ENCODE measurements at places on chromosomes 4 and X.

DNA sequence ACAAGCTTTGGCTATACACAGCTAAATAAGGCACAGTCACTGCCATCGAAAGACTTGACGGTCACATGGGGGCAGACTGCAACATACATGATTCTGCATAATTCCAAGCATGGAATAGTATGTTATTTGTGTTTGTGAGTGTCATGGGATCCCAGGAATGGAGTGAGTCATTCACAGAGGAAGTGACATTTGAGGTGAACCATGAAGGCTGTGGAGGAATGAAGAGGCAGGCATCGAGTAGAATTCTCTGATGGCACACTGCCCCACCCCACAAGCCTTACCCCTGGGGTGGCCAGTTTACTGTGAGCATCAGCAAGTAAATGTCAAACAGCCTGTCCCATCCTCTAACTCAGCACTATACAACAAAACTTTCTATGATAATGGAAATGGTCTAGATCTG lies 619.7 kb downstream of the MID1IP1 start:
- DNase-seq = no peak

DNA sequence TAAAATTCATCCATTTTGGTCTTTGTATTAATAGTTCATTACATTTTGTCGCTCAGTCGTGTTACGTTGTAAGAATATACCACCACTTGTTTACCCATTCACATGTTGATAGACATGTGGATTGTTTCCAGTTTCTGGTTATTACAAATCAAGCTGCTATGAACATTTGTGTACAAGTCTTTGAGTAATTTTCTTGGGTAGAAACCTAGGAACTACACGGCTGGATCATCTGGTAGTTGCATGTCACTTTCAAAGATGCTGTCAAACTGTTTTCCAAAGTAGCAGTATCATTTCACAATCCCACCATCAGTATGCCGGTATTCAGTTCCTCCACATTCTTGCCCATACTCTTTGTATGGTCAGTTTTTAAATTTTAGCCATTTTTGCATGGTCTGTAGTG lies 98.0 kb downstream of the GASK1B start:
- no peak for DNase-seq

DNA sequence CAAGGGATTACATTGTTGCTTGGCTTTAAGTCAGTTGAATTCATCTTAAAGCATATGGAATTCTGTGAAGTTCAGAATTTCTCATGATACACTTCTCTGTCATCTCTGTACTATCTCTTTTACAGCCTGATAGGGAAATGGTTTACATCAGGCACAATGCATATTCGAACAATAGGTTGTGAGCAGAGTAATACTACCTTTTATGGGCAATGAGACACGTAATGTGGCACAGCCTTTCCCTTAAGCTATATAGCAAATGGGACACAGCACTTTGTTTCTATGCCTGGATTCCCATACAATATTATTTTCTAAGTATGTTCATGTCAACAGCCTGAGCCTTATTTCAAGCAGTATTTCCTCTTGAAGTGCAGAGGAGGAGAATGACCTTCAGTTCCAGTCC lies 58.4 kb downstream of the SYNPO2 start:
- DNase-seq = no peak

DNA sequence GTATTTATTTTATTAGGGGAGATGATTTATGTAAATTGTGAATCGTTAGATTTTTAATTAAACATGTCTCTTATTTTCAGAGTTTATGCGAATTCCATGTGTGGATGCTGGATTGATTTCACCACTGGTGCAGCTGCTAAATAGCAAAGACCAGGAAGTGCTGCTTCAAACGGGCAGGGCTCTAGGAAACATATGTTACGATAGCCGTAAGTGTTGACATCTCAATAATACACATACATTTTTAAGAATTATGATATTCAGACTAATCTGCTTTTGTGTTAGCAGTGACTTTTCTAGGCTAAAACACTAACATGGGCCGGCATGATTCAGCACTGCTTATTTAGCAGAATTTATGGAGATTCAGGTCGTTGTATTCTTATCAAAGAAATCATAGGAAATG lies 91.2 kb downstream of the RAP1GDS1 start:
- no peak for DNase-seq

GRCh38 chrX:139083191-139083590 lies 371.7 kb upstream of the FGF13 start:
- DNase-seq = no peak

DNA sequence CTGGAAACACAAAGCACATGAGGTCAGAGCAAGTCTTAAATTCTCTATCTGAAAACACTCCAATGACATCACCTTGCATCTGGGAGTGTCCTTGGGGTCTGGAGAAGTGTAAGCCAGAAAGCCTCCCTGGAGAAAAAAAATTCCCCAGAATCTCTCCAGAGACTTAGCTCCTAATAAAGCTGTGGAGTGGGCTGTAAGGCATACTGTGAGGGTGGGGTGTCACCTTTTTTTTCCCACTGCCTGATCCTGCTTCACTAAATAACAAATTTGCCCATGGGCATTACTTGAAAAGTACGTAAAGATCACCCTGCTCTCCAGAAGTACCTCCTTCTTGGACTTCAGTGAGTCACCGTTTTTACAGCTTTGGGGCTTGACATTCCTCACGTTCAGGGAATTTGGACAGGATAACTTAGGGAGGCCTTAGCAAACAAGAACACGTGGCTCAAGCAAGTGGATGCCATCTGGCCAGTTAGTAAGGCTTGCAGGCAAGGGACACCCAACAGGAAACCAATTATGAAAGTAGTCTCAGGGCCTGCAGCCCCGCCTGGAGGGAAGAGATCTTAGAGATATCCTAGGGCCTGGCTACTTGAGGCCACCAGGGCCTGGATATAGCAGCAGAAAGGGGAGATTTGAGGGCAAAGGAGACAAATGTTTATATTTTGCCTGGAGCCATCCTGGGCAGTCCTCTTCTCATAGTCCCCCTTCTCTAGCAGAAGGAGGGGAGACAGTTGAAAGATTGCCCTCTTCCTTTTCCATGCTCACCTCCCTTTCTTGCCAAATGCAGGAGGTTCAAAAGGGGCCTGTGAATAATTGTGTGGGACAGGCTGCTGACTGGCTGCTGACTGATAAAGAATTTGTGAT lies 60.1 kb upstream of the PLAC1 start:
- no peak for DNase-seq

GRCh38 chr4:33054656-33055196 lies 2334.6 kb downstream of the PCDH7 start:
- no peak for DNase-seq

- DNase-seq = no peak
Observed at GRCh38 chr4:119728185-119728584, 99.6 kb upstream of the PDE5A start.

GRCh38 chr4:2408401-2408958 lies 10.0 kb downstream of the ZFYVE28 start:
- no peak for DNase-seq

GRCh38 chrX:154002215-154002719 lies 17.4 kb downstream of the IRAK1 start:
- DNase-seq = peak; percentile 76

- no peak for DNase-seq
Observed at GRCh38 chrX:98338544-98338943, 1454.8 kb downstream of the RPA4 start.

DNA sequence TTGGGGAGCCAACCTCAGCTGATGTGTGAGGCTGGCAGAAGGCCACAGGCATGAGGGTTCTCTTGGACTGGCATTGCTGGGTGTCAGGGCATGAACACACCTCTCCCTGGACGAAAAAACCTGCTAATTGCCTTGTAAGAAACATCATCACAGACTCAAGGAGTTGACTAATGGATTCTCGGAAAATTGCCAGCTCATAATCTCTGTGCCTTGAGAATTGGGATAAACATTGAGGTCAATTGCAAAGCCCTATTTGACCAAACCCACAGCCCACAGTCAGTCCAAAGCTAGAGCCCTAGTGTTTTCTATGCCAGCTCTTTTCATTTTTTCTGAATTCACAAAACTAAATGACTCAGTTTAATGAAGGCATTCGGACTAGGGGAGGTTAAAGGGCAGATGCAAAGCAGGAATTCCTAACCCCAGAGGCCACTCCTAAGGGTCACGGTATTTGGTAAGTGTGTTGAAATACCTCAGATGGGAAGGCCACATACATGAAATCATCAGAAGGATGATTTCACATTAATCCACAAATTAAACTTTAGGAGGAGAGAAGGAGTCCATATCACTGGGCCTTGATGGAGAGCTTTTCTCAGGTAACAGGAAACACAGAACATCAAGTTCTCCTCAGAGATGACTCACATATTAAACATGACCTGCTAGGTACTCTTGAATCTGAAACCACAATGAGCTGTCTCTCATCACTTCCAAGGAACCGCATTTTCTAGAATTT lies 39.0 kb upstream of the RASL11B start:
- no peak for DNase-seq

DNA sequence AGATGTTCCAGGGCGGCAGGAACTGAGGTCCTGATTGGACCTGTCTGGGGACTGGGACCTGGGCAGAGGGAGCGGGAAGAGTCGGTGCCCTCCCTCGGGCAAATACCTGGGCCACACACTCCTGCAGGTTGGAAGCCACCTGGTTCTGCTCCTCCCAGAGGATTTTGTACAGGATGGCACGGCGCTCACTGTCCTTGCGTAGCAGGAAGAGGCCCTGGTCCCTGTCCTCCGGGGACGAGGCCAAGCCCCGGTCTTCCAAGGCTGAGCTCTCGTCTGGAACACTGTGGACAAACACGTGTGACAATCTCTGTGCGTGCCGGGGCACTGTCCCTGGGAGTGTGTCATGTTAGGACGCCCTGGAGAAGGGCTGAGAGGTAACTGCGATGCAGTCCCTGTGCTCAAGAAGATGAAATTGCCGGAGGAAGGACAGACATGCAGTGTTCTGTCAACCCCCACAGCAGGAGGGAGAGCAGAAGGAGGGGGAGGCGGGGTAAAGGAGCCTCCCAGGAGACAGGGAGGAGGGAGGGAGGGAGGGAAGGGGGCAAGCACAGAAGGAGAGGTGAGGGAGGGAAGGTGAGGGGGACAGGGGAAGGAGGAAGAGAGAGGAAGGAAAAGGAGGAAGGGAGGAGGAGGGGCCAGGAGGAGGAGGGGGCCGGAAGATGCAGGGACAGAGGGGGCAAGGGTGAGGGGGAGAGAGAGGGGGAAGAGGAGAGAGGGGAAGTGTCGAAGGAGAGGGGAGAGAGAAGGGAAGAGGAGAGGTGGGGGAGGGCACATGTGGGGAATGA lies 29.0 kb downstream of the PDHA1 start:
- no peak for DNase-seq

GRCh38 chrX:55129361-55129760 lies 40.5 kb downstream of the PAGE2 start:
- DNase-seq = no peak

DNA sequence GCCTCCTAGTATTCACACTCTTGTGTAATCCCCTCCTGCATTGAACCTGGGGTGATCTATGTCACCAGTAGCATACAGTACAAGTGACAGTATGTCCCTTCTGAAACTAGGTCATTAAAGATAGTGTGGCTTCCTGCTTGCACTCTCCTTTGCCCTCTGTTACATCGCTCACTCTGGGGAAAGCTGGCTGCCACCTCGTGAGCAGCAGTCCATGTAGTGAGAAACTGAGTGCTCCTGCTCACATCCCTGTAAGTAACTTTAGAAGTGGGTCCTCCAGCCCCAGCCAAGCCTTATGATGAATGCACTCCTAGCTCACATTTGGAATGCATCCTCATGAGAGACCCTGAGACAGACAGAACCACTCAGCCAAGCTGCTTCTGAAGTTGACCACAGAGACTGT lies 89.8 kb upstream of the TNIP3 start:
- no peak for DNase-seq

DNA sequence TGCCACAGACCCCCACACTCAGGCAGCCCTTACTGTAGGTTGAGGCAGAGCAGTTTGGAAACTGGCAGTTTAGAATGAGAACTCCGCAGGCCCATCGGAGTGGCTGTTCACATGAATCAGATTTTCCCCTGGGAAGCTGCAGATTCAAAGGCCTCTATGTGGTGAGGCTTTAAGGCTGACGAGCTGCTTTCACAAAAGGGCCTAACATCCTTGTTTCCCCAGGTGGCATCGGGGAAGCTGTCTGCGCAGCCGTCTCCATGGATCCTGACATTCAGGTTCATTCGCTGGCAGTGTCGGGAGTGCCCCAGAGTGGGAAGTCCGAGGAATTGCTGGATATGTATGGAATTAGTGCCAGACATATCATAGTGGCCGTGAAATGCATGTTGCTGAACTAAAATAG lies 33.7 kb downstream of the TKTL1 start:
- no peak for DNase-seq

DNA sequence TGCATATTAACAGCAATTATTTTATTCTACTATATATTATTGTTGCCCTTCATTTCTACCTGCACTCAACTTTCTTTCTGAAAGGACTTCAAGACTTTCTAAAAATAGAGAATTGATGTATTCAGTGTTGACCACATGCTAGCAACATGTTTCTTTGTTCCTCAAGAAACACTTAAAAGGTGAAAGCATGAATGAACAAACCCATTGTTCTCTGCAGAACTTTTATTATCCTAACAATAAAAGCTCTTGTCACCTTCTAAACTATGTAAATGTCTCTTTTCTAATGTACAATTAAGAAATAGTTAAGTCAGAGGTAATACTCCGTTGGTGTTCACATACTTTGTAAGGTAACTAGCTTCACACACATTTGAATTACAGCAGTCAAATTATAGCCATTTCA lies 638.7 kb downstream of the FSTL5 start:
- no peak for DNase-seq

GRCh38 chr4:40132816-40133215 lies 64.0 kb upstream of the RHOH start:
- no peak for DNase-seq

DNA sequence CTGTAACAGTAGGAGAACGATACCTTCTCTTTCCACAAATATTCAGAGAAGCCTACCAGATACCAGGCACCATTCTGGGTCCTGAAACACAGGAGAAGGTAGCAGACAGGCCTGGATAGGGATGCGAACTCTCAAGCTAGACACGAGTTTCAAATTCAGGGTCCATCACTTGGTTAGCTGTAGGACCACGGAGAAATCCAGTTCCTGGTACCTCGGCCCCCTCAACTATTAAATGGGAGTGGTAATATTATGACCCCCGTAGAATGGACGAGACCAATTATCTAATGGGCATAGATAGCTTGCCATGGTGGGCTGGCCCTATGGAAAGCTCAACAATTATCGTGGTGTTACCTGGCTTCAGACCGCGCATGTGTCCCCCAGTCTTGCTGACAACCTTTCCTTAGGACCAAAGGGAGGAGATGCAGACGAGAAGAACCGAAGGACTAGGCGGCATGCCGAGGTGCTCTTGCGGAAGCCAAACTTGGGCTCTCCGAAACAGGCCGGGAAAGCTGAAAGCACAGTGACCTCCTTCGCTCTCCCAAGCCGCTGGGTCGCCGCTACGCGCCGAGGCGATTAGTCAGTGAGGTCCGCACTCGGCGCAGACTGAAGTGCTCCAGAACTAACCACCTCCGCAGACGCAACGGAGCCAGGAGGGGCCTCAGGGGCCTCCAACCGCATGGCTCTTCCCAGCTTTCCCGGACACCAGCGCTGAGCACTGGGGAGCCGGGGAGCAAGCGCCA lies 19.6 kb downstream of the NKX3-2 start:
- no peak for DNase-seq

- DNase-seq = no peak
Observed at GRCh38 chr4:77701121-77701520, 95.5 kb downstream of the CXCL13 start.

GRCh38 chr4:6463311-6464289 lies 8.8 kb downstream of the PPP2R2C start:
- DNase-seq = no peak

- no peak for DNase-seq
Observed at GRCh38 chrX:71626576-71626975, 8.3 kb upstream of the CXCR3 start.

Data from CD8-positive, alpha-beta T cell (primary cell).